ENCODE measurements at places on chromosomes 12 and 14.

DNA sequence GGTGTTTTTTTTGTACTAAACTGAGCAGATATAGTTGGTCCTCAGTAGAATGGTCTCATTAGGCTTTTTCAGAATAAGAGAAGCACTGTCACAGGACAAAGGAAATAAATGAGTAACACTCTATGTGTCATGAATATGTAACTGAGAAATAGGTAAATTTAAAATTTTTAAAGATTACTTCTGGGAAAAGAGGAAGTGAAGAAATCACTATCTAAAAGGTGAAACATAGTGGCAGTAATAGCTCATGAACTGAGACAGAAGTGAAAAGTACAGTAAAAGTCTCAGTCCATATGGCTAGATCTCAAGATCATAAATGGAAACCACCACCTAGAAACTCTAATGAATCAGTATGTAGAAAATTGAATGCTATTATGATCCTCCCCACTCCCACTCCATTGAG lies 89.3 kb upstream of the TTC7B start:
- no peak for DNase-seq

GRCh38 chr14:99262977-99263448 lies 9.0 kb downstream of the BCL11B start:
- no peak for DNase-seq

DNA sequence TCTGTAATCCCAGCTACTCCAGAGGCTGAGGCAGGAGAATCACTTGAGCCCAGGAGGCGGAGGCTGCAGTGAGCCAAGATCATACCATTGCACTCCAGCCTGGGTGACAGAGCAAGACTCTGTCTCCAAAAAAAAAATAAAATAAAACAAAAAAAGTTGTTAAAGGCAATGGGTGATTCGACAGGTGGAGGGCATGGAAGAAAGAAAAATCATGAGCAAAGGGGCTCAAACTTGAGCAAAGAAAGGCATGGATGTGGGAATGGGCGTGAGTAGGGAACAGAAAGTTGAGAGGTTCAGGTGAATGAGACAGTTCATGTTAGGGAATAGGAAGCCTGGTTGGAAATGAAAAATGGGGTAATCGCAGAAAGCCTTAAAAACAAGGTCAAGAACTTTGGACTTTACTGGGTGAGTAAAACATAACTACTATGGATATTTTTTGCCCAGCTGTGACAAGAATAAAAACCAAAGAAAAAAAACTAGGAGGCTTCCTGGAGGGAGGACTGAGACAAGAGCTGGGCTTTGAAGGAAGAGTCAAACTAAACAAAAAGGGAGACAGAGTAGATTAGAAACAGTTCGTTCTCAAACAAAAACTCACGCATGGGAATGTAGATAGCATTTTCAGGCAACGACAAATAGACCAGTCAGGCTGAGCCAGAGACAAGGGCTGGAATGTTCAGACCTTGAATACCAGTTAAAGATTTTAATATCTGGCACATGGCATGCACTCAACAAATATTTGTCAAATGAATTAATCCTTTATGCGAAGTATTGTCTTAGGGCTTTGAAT lies 18.8 kb downstream of the PYM1 start:
- DNase-seq: no peak

GRCh38 chr14:50619569-50620141 lies 48.5 kb downstream of the SAV1 start:
- DNase-seq: no peak

- no peak for DNase-seq
These were observed 30.6 kb upstream of the NFKBIA start for GRCh38 chr14:35435177-35435576.

DNA sequence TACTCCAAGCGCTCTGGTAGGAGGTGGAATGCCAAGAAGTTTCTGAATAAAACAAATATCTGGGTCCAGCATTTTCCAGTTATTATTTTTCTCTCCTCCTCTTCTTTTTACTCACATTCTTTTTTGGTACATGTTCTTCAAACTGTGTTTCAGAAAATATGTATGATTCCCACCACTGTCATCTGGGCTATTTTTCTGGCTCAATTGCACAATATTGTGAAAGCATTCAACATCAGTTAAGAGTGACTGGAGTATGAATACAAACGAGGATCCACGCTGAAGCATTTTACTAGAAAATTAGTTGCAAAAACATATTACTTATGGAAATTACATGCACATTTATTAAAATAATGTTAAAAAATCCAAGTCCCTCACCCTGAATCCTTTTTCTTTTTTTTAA lies 61.5 kb downstream of the KCNMB4 start:
- no peak for DNase-seq

GRCh38 chr12:53324113-53324778 lies 2.8 kb upstream of the AAAS start:
- peak; percentile 42 for DNase-seq

DNA sequence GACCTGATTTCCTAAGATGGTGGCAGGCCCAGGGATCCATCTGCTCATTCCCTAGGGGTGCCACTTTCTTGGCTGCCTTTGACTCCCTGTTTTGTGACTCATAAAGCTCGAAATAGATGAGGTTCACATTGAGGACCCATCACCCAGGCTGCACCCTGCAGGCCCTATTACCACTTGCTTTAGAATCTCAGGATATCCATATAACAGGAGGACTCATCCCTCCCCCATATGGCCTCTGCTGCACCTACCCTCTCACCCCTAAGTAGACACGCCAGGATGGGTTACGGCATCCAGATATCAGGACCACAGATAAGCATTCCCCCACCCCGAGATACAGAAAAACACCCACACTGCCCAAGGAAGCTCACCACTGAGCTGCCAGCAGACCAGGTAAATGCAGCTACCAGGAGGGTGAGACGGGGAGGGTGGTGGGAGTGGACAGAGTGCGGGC lies 155.7 kb downstream of the DPF3 start:
- no peak for DNase-seq

Measured in T-helper 1 cell (primary cell).